ENCODE measurements at places on chromosomes 3 and 15.

- DNase-seq = no peak
These were observed 3.1 kb downstream of the C3orf62 start for GRCh38 chr3:49273825-49274532.

- DNase-seq = no peak
These were observed 72.8 kb downstream of the VGLL4 start for GRCh38 chr3:11570789-11571495.

GRCh38 chr3:45881078-45882022, 5.0 kb upstream of the CCR9 start:
- DNase-seq = no peak

DNA sequence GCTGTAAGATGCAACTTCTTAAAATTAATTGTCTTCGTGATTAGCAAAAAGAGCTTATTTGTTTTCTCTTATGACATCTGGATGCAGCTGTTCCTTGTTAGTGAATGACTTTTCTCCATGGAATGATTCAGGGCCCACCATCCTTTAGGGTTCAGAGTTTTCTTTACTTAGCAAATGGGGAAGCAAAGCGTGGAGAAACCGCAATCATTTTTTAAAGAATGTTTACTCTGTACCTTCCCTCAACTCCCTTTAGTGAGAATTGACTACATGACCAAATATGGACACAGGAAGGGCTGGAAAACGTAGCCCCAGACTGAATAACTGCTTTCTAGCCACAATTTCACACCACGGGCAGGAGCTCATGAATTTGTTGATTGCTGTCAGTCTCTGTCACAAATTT, 130.1 kb downstream of the EDEM1 start:
- no peak for DNase-seq

- peak; percentile 36 for DNase-seq
These were observed 272.6 kb downstream of the SUCLG2 start for GRCh38 chr3:67381667-67382272.

DNA sequence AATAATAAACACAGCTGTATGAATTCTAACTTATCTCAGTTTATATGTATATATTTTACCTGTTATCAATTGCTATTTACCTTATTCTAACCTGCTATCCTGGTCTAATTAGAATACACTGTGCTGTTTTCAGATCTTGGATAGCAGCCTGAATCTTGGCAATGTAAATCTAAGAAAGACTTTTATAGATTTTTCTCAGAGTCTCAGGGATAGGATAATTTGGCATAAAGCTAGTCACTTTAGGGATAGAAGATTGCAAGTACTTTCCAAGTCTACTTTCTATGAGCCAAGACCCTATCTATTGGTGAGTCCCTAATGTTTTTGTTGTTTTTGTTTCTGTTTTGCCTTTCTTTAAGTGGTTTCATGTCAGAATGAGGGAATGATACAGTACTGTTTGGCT, 695.7 kb downstream of the NAALADL2 start:
- DNase-seq = no peak

- DNase-seq = no peak
These were observed 944 bp upstream of the EIF4E3 start for GRCh38 chr3:71726146-71726545.

DNA sequence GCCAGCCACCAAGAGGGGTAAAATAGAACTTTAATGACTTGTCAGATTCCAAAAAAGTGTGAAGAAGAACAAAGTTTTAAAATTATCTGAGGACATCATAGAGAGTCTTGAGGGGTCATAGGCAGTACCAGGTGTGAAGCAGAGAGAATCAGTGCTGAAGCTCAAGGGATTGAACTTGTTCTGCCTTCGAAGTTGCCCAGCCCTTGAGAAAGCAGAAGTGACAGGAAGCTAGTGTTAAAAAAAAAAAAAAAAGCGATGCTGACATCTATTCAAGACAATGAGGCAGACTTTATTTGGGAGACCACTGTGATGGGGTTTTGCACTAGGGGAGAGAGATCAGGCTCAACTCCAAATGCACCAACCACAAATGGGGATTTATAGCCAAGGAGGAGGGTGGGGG, 21.8 kb downstream of the FBXO22 start:
- DNase-seq = no peak

GRCh38 chr3:4820296-4821121, 158.7 kb upstream of the BHLHE40 start:
- DNase-seq = no peak

DNA sequence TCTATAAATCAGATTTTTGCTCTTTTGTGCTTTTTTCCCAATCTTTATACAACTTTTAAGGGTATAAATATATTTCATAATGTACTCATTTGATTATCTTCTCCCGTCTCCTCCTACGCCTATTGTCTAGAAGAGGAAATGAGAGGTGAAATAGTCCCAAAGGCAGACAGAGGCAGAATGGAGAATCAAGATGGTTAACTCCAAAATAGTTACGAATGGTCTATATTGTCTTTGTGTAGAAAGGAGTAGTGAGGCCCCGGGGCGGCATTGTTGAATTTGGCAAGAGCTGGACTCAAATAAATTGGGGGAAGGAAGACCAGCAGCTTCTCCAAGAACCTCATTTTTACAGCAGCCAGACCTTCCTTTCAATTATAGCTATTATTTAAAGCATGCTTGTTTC, 23.9 kb downstream of the ITPR1 start:
- DNase-seq = no peak

- no peak for DNase-seq
These were observed 12.4 kb downstream of the RTP2 start for GRCh38 chr3:187689984-187690383.

DNA sequence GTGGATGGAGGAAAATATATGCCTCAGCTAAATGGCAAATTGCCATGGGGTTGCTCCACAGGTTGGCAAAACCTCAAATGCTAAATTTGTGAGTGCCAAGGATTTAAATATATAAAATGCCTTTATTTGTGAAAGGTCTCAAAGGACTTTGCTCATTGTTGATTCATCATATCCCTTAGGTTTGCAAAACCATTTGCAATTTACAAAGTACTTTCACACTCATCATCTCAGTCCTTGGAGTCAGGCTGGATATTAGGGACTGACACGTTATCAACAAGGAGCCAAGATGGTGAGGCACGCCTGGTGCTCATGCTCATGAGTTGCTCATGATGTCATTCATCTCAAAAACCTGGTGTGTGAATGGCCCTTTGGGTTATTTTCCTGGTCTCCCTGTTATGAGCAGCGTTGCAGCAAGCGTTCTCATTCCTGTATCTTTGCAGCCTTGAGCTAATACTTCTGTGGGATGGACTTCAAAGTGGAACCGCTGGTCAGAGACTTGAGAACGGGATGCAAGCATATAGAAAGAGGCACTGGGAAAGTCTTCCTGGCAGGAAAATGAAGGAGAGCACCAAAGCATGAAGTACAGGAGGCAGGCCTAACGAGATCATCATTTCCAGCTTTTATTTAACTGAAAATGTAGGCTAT, 66.0 kb downstream of the MYO1E start:
- DNase-seq = no peak

DNA sequence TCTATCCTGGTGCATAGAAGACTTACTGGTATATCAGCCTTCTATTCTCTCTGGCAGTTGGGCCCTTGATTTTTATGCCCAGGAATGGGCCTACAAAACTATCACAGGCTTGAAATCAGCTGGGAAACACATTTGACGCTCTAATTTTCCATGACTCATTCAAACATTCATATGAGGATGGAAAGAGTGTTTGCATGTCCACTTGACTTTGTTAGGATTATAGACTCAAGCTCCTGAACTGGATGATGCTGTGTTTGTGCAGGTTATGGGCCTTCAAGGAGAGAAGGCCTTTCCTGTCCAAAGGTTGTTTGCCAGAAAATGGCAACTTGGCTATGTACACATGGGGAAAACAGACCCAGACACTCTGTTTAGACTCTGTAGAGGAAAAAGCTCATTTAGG, 219.9 kb downstream of the GAP43 start:
- no peak for DNase-seq

GRCh38 chr3:79973482-79973881, 205.7 kb upstream of the ROBO1 start:
- DNase-seq = no peak

- peak; percentile 61 for DNase-seq
These were observed 129.5 kb downstream of the THRB start for GRCh38 chr3:24365168-24365567.

- DNase-seq = no peak
These were observed 84.2 kb downstream of the SEMA6D start for GRCh38 chr15:47801522-47801921.

DNA sequence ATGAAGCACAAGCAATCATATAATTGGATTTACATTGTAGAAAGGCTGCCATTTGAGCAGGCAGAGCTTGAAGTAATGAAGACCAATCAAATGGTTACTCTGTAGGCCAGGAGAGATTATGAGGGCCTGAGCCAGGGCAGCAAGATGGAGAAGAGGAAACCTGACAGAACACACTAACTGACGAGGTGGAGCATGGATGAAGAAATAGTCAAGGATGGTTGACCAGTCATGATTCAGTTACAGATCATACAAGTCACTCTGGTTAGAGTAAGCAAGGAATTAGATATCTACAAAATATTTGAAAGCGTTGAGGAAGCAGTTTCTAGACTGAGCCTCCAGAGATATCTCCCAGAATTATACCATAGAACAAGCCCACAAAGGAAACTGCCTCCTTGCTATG, 101.8 kb upstream of the THSD4 start:
- no peak for DNase-seq

DNA sequence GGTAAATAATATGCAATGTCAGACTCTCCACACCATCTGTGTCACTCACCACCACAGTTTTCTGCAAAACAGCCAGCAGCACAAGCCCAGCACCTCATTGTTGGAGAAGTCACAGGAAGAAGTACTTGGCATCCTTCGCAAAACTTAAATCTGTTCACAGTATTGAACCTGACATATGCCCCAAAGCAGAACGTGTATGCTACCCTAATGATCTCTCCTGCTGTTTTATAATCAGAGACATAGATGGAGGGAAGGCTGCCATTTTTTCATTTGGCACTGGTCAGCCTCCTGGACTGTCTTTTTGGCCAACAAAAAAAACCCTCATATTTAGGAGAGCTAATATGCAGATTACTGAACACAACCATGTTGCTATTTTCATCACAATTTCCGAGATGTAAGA, 1272.9 kb downstream of the ROBO1 start:
- DNase-seq = no peak

GRCh38 chr3:13780432-13781176, 99.3 kb downstream of the WNT7A start:
- no peak for DNase-seq

DNA sequence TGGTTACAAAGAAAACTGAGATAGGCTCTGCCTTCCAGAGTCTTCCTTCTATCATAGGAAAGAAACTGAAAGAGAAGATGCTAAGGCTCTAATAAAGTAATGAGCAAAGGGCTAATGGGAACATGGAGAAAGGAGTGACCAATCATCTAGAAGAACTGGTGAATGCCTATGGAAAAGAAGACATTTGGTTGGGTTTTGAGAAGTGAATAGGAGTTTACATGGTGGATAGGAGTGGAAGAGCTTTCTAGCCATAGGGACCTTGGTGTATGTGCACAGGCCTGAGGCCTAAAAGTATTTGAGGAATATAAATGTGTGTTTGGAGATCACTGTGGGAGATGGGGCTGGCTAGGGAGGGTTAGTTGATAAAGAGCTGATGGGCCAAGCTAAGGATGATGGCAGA, 6.8 kb downstream of the LPP start:
- DNase-seq = no peak

- DNase-seq = no peak
These were observed 326.9 kb downstream of the IL5RA start for GRCh38 chr3:2783261-2783660.

- peak; percentile 43 for DNase-seq
These were observed 91.3 kb downstream of the UACA start for GRCh38 chr15:70672081-70672480.

DNA sequence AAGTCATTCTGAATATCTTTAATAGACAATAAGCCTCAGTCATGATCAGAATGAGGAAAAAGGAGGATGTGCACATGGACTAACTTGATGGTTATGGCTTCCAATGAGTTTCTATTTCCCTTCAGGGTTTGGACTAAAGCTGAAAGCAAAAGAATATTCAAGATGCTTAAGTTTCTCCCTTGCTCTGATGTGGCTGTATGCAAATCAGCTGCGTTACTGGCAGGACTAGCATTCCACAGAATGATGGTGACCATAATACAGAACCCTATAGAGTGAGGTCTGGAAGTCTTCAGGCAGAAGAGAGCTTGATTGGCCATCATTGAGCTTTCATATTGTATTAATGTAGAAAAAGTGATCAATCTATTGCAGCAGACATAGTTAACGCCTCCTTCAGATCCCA, 466.0 kb downstream of the NLGN1 start:
- no peak for DNase-seq

GRCh38 chr3:166445865-166446264, 608.6 kb upstream of the BCHE start:
- DNase-seq = no peak

- no peak for DNase-seq
These were observed 128.7 kb upstream of the WNT5A start for GRCh38 chr3:55615694-55616295.

DNA sequence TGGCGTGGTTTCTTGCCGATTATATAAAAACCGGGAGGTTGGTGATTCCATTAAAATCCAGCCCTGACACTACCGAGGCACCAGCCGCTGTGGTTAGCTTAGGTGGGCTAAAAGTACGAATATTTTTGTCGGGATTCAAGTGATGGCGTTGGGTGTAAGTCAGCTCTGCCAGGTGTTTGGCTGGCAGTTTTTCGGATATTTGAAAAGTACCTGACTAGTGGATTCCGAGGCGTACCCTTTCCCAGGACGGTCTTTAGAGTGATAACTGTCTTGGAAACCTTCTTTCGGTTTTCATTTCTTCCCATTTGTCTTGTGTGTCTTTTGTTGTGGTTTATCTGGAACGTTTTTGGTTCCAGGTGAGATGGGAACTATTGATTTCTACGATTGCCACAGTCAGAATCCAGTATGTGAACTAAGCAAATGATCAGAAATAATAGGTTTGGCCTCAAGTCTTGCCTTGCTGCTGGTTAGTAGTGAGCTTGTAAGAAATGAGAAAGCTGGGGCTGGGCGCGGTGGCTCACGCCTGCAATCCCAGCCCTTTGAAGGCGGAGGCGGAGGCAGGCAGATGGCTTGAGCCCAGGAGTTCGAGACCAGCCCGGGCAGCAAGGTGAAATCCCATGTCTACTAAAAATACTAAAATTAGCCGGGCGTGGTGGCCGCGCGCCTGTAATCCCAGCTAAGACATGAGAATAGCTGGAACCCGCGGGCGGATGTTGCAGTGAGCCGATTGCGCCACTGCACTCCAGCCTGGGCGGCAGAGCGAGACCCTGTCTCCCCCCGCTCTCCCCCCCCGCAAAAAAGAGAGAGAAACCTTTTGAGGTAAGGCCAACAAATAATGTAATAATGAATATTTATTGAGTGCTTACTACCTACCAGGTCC, 1.4 kb downstream of the FYTTD1 start:
- no peak for DNase-seq

- DNase-seq = no peak
These were observed 12.9 kb downstream of the CELF6 start for GRCh38 chr15:72307026-72307425.
